NCI-H1436 treated with DMSO at 0.1 percent for 48 hours (cell line): ENCODE measurements at places on chromosomes 16 and 17.
A peak's percentile ranks its signal among the peaks of the same experiment; 100 is the strongest.

DNA sequence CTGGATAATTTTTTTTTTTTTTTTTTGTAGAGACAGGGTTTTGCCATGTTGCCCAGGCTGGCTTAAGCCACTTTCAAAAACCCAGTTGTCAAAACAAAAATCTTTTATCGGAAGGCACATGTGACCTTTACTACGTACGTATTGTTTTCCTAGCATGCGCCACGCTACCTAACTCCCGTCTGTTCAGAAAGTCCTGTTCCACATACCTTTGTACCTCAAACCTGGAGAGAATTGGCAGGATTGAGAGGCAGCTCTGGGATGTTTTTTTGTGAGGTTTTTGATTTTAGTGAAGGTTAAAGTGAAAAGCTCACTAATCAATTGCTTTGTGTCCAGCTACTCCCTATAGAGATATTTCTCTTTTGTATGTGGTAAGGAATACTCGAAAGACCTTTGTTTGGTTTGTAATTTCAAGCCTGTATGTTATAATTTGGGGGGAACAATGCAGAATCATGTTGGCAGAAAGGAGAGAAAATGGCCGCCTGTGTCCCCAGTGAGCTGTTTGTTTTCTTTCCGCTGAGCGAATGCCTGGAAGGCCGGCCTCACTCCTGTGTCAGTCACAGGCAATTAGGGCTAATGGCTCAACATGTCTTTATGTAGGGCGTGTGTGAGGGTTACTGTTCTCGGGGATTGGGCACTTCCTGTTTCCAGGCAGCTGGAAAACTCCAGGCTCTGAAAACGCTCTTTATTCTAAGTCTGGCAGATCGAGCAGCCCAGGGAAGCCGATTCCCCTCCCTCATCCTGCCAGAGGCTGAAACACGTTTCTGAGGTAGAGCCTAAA is 60.8 kb upstream of the CLEC18A start:
- DNase-seq, result peak; percentile 41

DNA sequence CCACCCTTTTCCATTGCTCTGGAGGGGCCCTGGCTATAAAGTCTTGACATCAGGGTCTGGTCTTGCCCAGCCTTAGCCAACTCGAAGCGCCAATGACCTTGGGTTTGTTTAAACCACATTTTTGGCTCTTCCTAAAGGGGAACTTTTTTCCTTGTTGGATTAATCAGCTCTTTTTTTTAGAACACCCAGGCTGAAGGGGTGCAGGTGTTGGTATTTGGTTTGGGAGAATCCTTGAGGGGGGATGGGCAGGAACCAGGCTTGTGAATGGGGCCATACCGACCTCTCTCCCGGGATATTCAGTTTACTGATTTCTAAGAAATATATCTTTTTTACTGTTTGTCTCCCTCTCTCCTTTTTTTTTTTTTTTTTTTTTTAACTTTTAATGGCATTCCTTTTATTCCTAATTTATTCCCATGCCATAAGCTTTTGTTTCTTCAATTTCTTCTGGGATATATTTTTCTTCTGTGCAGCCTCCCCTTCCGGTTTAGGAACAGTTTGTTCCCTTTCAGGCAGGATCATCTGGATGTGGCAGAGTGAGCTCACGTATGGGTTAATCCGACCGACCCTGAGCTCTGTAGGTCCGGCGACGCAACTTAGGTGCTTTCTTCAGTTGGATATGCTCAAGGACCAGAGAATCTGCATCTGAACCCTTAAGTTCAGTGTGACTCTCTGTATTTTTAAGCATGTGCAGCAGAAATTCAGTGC is 129.5 kb downstream of the ABCC6 start:
- no peak for DNase-seq

DNA sequence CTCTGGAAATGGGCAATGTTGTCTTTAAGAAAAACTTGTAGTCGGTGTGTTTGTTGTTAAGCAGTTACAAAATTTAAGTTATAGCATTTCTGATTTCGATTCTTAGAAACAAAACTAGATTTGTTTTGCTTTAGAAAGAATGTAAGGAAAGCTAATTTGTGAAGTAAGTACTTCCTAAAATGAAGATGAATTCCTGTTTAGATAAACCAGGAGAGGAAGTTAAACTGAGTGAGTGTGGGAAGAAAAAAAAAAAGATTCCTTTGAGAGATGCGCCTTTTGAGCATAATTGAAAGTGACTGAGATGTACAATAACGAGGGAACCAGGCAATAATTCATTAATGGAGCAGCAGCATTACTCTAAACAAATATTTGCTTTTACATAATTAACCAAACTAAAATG is 52.4 kb upstream of the ALOX12 start:
- no peak for DNase-seq

DNA sequence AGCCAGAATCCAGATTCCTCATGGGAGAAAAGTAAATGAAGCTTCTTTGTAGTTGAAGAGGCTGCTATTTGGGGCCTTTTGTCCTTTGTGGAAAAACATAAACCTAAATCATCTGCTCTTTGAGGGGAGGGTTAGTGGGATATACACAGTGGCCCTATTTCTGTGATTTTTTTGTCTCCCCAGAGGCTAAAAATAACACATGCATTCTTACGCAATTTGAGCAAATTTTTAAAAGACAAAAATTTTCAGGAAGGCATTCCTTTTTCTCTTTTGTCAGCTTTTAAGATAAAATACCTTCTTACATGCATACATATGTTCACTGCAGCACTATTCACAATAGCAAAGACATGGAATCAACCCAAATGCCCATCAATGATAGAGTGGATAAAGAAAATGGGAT is 165.5 kb downstream of the AXIN2 start:
- no peak for DNase-seq

DNA sequence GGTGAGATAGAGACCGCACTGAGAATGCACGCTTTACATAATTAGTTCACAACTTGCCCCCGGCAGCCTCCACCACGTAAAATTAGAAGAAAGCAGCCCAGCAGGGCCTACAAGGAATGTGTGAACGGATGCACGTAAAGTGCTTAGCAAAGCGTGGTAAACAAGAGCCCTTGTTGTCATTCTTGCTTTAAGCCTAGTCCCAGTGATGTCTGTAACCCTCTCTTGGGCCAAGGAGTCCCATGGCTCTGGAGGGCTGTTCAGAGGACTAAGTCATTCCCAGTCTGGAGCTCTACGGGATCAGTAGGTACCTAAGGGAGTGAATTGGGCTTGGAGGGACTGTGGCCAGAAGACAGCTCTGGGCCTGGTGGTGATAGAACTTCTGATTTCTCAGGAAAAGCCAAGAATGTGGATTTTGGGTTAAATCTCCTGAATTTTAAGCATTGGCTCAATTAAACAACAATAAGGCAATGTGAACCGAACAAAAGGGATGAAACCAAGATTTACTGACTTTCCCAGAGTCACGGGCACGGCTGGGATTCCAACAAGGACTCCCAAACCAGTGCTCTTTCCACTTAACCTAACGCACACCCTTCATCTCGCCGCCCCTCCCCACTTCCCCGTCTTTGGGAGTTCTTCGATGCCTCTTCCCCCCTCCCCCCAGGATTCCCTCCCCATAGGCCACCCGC is 775 bp upstream of the CHP2 start:
- DNase-seq, result no peak

GRCh38 chr16:66211651-66212050 is 154.8 kb upstream of the CDH5 start:
- no peak for DNase-seq

DNA sequence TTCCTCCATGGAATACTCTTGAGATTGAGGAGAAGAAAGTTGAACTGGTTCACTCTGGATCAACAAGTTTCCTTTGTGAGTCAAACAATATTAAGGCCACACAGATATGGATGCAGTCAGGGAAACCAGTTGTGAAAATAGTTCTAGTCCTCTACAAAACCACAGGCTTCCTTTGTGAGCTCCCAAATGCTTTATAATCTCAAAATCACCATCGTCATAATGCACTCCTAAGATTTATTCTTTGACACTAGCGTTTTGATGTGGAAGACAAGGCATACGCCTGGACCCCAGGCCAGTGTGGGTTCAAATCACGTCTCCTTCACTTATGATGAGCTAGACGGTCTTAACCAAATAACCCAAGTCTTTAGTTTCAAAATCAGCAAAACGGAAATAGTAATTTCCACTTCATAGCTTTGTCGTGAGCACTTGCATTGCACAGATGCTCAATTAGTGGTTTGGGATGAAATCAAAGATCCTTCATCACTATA is 142.6 kb downstream of the STX8 start:
- DNase-seq, result no peak

DNA sequence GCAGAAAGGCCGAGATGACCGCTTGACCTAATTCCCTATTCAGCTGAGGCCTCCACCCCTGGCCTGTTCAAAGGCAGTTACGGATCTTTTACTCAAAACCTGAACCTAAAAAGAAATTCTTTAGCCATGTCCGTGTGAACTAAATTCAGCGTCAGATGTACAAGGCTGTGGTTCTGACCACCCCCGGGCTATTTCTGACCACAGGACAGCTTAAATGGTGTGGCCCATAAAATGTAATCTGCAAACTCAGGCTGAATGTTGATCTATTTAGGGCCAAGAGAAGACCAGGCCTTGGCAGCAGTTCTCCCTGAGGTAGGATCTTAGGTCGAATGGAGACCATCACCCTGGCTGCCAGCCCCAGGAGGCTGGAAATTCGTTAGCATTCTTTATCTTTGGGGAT is 485.5 kb downstream of the WWOX start:
- no peak for DNase-seq

GRCh38 chr17:77521076-77521475 is 380.3 kb downstream of the SEC14L1 start:
- no peak for DNase-seq

- DNase-seq, result no peak
Observed at GRCh38 chr17:5047446-5047845, 12.2 kb upstream of the SLC52A1 start.

DNA sequence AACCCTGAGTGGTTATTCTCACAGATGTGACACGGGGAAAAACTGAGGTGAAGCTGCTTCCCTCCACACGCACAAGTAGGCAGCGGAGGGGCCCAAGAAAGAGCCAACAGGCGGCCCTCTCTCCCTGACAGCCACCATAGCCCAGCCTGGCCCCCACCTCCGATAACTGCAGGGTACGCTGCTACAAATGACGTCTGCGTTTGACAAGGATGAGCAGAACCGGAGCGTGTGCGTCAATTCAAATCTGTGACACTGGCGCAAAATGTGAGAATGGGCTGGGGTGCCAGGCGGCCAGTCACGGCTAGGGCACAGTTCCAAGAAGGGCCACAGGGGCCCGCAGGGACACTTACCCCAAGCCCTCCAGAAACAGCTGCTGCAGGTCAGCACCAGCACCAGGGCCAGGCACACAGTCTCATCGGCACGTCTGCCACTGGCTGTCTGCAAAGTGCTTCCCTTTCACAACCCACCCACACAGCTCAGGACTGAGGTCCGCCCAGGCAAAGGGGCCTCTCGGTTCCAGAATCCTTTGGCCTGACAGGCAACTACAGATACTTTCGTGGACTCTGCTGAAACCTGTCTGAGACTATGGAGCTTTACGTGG is 14.4 kb downstream of the AXIN1 start:
- no peak for DNase-seq

DNA sequence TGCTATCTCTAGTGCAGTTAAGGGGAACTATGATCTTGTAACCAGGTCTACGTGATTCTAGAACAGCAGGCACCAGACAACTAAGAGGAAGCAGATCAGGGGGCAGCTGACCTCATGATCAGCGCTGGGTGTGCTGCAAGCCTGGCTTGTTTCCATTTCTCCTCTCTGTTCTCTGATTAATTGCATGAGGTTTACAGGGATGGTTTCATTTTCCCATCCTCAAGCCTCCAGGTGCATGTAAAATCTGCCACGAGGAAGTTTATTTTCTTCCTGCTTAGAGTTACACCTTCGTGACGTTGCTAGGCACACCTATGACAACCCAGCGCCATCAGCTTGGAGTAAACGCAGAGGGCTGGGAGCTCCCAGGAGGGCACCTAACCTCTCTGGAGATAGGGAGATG is 4.3 kb upstream of the NUPR1 start:
- DNase-seq, result no peak

DNA sequence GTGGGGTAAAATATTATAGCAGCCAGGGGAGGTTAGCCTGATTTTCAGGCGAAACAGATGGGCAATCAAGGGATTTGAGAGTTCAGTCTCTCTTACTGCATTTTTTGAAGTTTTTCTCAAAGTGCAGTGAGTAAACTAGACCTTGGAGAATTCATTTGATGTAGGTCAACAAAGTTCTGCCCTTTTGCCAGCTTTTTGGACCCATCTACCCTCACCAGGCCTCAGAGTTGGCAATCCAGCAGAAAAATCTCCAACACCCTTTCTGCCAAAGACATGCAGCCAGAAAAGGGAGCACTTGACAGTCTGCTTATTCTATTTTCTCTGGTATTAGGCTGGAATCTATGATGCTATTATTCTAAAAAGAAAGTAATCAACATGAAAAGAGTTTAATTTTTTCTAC is 162.2 kb upstream of the TOM1L1 start:
- DNase-seq, result no peak

DNA sequence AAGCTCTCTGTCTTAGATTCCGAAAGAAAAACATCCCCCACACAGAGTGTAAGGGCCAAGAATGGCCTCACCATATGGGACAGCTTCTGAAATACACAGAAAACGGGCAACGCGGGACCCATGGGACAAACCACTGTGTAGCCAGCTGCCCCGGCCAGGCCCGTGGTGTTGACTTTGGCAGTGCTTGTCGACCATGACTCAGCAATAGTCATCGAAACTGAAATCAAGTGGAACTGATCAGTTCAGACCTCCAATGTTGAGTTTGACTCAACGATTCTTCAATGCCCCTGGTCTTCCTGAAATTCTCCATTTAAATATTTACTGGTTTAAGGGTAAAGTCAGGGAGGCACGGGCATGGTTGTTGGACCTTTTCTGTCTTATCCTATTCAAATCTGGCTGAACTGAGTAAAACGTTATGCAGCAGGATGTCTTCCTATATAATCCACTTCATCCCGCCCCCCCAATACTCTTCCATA is 27.5 kb downstream of the ZFHX3 start:
- no peak for DNase-seq

GRCh38 chr17:62741290-62741689 is 66.8 kb downstream of the MARCHF10 start:
- DNase-seq, result no peak

DNA sequence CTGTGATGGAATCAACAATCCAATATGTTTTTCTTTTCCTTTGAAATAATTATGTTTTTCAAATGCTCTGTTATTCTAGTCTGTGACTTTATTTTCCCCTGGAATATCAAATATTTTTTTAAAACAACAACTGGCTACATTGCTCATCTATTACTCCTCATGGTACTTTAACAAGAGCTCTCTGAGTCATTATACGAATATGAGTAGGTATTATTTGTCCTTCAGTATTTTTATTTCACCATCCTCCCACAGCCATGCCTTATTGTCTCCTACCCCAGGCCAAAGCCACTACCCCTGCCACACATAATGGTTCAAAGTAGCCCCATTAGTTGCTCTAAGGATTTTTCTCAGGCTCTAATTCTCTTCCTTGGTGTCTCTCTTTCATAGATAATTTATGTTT is 1572.3 kb downstream of the CDH8 start:
- DNase-seq, result no peak

DNA sequence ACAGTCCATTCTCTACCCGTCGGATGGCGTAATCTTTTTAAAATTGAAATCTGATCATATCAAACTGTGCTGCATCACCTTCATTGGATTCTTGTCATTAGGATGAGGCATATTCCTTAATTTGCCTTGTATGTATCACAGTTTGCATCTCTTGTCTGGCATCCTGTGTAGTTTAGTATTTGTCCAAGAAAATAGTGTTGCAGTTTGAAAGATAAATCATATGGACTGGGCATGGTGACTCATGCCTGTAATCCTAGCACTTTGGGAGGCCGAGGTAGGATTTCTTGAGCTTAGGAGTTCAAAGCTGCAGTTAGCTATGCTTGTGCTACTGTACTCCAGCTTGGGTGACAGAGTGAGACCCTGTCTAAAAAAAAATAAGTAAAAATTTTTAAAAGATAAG is 5.8 kb upstream of the RSL1D1 start:
- no peak for DNase-seq
